ENCODE measurements at places on chromosomes 5 and 9. TPM values are rescaled to one million over a fixed set of nuclear protein-coding genes. Genes with fewer than 3 reads are reported as not detected.
A peak's percentile ranks its signal among the peaks of the same experiment; 100 is the strongest.

GRCh38 chr9:35859310-35859989 lies 10.8 kb downstream of the OR13J1 start:
- no peak overlapping the region for H3K27ac ChIP-seq
- no peak for DNase-seq
- H3K4me3 ChIP-seq = no peak overlapping the region

Gene RASGRF2
- total RNA-seq = 13.9 TPM

DNA sequence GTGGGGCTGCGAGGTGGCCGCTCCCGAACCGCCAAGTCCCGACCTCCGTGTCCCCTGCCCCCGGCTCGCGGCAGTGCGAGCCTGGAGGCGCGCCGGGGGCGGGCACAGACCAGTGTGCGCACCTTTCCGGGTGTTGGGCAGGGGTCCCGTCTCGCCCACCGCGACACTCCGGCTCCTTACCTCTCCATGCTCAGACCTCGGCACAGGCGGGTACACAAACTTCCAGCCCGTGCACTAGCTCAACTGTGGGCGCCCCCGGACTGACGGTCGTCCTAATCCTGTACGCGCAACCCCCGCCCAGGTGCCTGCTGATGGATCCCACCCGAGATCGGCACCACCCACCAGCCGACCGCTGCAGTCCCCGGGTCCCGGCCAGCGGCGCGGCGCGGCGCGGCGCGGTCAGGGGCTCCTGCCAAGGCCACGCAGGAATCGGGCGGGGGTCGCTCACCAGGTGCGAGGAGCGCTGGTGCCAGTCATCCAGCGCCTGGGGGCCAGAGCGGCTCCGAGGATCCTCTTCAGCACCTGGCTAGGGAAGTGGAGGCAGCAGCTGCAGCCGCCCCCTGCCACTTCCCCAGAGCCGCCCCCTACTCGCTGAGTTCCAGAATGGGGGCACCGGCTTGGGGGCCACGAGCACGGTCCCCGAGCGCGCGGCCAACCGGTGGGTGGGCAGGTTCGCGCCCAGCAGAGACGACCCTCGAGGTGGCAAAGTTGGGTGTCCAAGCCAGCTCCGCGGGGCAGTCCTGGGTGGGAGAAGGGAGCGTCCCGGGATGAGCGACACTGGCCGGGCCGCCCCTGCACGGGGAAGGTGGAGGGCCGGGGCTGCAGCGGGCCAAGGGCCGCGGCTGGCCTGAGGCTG lies 511 bp downstream of the SEMA5A start:
- H3K27me3 ChIP-seq = no peaks in the 10 kb centered on the region
- no peak for DNase-seq
- H3K27ac ChIP-seq = peak overlapping the region; percentile 73
- H3K36me3 ChIP-seq = peaks cover 11% of the 10 kb centered on the region
- no peaks in the 10 kb centered on the region for H3K4me1 ChIP-seq
- H3K4me3 ChIP-seq = peak overlapping the region; percentile 85

- no peak overlapping the region for H3K27ac ChIP-seq
- H3K36me3 ChIP-seq = no peaks in the 10 kb centered on the region
- no peaks in the 10 kb centered on the region for H3K4me1 ChIP-seq
- DNase-seq = no peak
These were observed 88.4 kb upstream of the GRAMD2B start for GRCh38 chr5:126334760-126335159.
